ENCODE measurements at places on chromosomes 3 and 15. TPM values are rescaled to one million over a fixed set of nuclear protein-coding genes. Genes with fewer than 3 reads are reported as not detected.

DNA sequence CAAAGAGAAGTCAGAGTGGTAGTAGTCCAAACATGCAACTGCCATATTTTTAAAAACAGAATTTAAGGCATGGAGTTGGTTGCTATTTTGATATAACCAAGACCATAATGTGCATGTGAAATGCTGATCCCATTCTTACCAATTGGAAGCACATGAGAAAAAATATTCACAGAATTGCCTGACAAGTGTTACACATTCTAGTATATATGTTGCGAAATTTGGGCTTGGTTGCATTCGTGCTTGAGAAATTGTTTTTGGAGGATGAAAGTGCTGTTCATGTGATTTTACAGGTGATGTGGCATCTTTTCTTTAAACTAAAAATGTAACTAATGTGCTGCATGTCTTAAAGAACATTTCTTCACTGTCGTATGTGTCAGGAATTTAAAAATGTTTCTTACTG is 199.7 kb downstream of the CHL1 start:
- H3K4me1 ChIP-seq, result no peaks in the 10 kb centered on the region
- H3K36me3 ChIP-seq, result no peaks in the 10 kb centered on the region
- H3K27me3 ChIP-seq, result no peaks in the 10 kb centered on the region

Gene IQCH
- 0.10 TPM for total RNA-seq

- no peak for DNase-seq
- H3K36me3 ChIP-seq, result no peaks in the 10 kb centered on the region
- H3K27me3 ChIP-seq, result peaks cover 2% of the 10 kb centered on the region
- no peaks in the 10 kb centered on the region for H3K4me1 ChIP-seq
- H3K27ac ChIP-seq, result no peak overlapping the region
These were observed 28.1 kb upstream of the CNBP start for GRCh38 chr3:129211772-129212171.

DNA sequence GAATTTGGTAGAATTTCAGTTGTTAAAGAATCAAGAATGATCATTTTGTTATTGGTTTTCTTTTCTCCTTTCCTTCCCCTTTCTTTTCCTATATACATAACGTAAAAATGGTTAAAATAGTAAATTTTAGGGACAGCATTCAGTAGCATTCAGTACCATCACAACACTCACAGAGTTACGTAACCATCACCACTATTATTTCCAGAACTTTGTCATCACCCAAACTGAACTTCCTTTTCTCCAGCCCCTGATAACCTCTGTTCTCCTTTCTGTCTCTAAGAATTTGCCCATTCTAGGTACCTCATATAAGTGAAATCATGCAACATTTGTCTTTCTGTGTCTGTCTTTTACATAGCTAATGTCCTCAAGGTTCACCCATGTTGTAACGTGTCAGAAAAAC is 165.3 kb downstream of the AKAP13 start:
- DNase-seq, result no peak
- H3K4me3 ChIP-seq, result no peak overlapping the region
- H3K4me1 ChIP-seq, result peaks cover 50% of the 10 kb centered on the region
- H3K36me3 ChIP-seq, result no peaks in the 10 kb centered on the region

DNA sequence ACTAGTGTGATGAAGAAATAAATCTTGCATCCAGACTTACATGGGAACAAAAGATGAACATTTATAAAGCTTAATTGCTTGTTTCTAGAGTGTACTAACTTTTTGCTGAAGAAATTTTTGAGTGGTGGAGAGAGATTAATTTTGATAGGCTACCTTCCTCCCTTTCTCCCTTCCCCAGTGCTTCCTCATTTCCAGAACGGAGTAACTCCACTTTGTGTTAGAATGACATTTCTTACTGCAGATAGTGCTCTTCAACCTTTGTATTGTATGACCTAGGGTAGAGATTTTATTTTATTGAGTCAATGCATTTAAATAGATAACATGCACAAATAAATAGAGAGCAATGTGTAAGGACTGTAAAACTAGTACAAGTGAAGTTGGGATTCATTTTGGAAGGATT is 1.9 kb downstream of the ATP1B3 start:
- no peaks in the 10 kb centered on the region for H3K27me3 ChIP-seq
- H3K27ac ChIP-seq, result peak overlapping the region; percentile 81
- H3K4me1 ChIP-seq, result peaks cover 30% of the 10 kb centered on the region
- no peaks in the 10 kb centered on the region for H3K36me3 ChIP-seq

Gene SLC38A3
- not detected for total RNA-seq

DNA sequence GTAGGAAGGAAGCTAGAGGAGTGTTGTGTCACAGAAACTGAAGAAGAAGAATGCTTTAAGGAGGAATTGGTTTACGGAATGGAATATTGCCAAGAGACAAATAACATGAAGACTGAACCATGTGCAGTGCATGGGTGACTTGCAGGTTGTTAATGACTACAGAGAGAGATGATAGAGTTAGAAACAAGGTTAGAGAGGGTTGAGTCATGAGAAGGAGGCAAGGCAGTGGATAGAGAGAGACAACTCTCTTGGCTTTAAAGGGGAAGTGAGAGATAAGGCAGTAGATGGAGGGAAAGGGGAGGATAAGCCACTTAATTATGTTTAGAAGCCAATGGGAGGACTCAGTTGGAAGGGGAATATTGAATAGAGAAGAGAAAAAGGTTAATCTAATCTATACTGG is 119.3 kb upstream of the CCNL1 start:
- no peaks in the 10 kb centered on the region for H3K4me1 ChIP-seq
- peaks cover 2% of the 10 kb centered on the region for H3K27me3 ChIP-seq
- no peaks in the 10 kb centered on the region for H3K36me3 ChIP-seq
- H3K4me3 ChIP-seq, result no peak overlapping the region
- H3K27ac ChIP-seq, result no peak overlapping the region

- no peaks in the 10 kb centered on the region for H3K36me3 ChIP-seq
- H3K27me3 ChIP-seq, result no peaks in the 10 kb centered on the region
- no peak for DNase-seq
- peak overlapping the region; percentile 76 for H3K27ac ChIP-seq
These were observed 576.4 kb downstream of the FOXP1 start for GRCh38 chr3:71006810-71007785.

Gene CLDN1
- total RNA-seq, result not detected

DNA sequence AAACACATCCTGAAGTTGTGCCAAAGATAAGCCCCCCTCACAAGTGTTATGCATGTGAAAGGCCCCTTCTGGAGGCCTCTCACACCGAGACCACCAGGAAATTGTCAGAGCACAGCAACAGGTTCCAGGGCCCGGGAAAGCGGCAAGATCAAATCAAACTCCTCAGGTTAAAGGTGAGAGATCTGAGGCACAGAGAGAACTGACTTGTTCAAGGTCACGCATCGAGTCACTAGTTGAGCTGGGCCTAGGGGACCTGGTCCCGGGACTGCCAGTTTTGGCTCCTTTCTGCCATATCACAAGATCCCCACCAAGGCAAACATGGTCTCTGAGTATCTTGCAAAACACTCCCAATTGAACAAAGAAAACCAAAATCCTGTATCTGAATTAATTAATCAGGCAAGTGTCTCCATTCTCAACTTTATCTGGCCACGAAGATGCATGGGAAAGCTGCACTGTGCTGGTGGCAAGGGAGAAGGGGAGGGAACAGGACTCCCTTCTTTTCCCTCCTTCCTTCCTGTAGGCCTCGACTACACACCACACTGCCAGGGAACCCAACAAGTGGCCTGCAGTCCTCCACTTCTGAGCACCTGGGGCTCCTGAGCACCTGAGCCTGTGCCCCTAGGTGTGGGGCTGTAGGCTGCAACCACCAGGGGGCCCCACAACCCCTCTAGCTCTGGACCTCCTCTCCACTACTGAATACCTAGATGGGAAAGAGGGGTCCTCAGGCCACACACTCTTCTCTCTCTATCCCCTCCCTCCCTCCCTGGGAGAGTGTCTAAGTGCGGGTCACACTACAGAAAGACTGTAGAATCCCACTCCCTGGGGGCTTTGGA is 37.3 kb downstream of the ANP32A start:
- H3K4me3 ChIP-seq, result peak overlapping the region; percentile 81
- no peaks in the 10 kb centered on the region for H3K27me3 ChIP-seq
- peaks cover 60% of the 10 kb centered on the region for H3K4me1 ChIP-seq
- peak overlapping the region; percentile 96 for H3K27ac ChIP-seq

GRCh38 chr3:188523291-188523690 is 369.3 kb downstream of the LPP start:
- H3K4me3 ChIP-seq, result no peak overlapping the region
- no peak for DNase-seq
- H3K27me3 ChIP-seq, result no peaks in the 10 kb centered on the region
- peak overlapping the region; percentile 45 for H3K27ac ChIP-seq
- H3K4me1 ChIP-seq, result peaks cover 34% of the 10 kb centered on the region

DNA sequence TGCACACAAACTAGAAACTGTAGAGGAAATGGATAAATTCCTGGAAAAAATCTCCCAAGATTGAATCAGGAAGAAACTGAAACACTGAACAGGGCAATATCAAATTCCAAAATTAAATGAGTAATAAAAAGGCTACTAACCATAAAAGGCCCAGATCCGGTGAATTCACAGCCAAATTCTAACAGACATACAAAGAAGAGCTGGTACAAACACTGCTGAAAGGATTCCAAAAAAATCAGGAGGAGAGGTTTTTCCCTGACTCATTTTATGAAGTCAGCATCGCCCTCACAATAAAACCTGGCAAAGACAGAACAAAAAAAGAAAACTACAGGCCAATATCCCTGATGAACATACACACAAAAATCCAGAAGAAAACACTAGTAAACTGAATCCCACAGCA is 462.4 kb upstream of the THBS1 start:
- H3K36me3 ChIP-seq, result peaks cover 16% of the 10 kb centered on the region
- H3K4me3 ChIP-seq, result no peak overlapping the region
- no peak overlapping the region for H3K27ac ChIP-seq
- peaks cover 63% of the 10 kb centered on the region for H3K27me3 ChIP-seq
- H3K4me1 ChIP-seq, result no peaks in the 10 kb centered on the region
- DNase-seq, result no peak

Gene NR2E3
- not detected for total RNA-seq

DNA sequence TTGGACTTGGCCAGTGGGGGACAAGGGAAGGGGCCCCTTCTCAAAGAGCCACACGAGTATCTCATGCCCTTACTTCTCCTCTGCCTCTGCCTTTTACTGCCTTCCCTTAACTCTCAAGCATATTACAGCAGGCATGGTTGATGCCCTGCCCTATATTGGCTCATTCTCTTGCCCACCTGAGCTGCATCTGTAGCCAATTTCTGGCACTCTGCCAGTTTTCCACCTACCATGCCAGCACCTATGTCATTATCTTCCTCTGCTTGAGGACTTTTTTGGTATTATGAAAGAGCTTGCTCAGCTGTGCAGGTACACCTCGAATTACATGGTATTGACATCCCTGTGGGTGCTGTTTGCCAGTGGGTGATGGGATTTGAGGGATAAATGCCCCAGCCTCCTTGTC is 181.8 kb downstream of the OXSM start:
- DNase-seq, result no peak
- no peaks in the 10 kb centered on the region for H3K4me1 ChIP-seq
- no peak overlapping the region for H3K4me3 ChIP-seq
- H3K27me3 ChIP-seq, result no peaks in the 10 kb centered on the region

DNA sequence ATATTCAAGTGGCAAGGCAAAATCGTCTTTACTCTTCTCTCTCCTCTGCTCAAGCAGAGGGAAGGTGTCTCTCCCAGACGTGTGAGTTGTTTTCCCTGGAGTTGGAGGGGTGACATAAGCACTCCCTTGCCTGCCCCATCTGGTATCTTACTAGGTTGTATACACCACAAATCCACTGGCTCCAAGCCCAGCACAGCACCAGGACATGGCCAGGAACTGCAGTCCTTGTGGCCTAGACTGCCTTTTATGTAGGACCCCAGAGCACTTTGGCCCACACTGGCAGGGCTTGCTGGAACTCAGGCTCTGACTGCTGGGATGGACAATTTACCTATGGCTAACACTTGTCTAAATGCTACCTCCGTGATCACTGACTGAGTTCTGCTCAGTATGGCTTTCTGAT is 34.0 kb downstream of the DZIP3 start:
- no peaks in the 10 kb centered on the region for H3K36me3 ChIP-seq
- H3K4me1 ChIP-seq, result no peaks in the 10 kb centered on the region
- DNase-seq, result no peak
- no peaks in the 10 kb centered on the region for H3K27me3 ChIP-seq

DNA sequence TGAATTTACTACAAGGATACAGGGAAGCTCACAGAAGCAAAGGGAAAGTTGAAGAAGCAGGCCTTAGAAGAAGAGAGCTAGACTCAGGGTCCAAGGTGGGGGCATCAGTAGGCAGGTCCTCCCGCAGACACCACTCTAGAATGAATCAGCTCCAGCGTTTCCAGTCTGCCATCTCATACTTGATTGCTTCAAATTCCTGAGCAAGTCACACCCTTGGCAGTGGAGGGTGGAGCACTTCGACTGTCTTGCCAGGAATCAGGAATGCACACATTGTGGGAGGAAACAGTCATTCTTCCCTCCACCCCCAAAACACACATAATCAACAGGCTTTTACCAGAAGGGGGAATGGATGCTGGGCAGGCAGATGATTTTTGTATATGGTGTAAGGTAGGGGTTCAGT is 78.5 kb downstream of the CHCHD6 start:
- H3K36me3 ChIP-seq, result no peaks in the 10 kb centered on the region
- H3K27me3 ChIP-seq, result no peaks in the 10 kb centered on the region
- no peak overlapping the region for H3K4me3 ChIP-seq

DNA sequence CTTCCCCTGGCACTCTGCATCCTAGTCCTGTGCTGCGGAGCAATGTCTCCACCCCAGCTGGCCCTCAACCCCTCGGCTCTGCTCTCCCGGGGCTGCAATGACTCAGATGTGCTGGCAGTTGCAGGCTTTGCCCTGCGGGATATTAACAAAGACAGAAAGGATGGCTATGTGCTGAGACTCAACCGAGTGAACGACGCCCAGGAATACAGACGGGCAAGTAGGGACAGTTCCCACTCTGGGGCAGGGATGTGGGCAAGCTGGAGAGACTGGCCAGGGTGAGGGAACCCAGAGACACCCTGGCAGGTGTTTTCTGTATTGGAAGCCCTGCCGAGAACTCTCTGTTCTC is 247 bp downstream of the FETUB start:
- H3K27me3 ChIP-seq, result peaks cover 39% of the 10 kb centered on the region
- H3K4me1 ChIP-seq, result peaks cover 9% of the 10 kb centered on the region
- H3K36me3 ChIP-seq, result no peaks in the 10 kb centered on the region
- H3K4me3 ChIP-seq, result no peak overlapping the region
- no peak for DNase-seq

- DNase-seq, result no peak
- no peaks in the 10 kb centered on the region for H3K36me3 ChIP-seq
- H3K27me3 ChIP-seq, result no peaks in the 10 kb centered on the region
- H3K27ac ChIP-seq, result no peak overlapping the region
These were observed 34.9 kb downstream of the LRRC3B start for GRCh38 chr3:26657348-26657976.

- peak; percentile 84 for DNase-seq
- peaks cover 34% of the 10 kb centered on the region for H3K36me3 ChIP-seq
- H3K27me3 ChIP-seq, result no peaks in the 10 kb centered on the region
- H3K4me3 ChIP-seq, result peak overlapping the region; percentile 89
- peak overlapping the region; percentile 97 for H3K27ac ChIP-seq
These were observed 8.1 kb downstream of the PPM1M start for GRCh38 chr3:52253314-52254304.

GRCh38 chr3:60645801-60646200 is 605.5 kb downstream of the FHIT start:
- no peak overlapping the region for H3K27ac ChIP-seq
- H3K4me3 ChIP-seq, result no peak overlapping the region
- no peaks in the 10 kb centered on the region for H3K4me1 ChIP-seq
